ENCODE measurements at places on chromosomes 5 and 9. TPM values are rescaled to one million over a fixed set of nuclear protein-coding genes. Genes with fewer than 3 reads are reported as not detected.

Gene PDE6A
- total RNA-seq: 0.22 TPM

Gene MARCOL
- total RNA-seq: not detected

GRCh38 chr9:90124961-90125360 is 517.7 kb downstream of the DIRAS2 start:
- no peaks in the 10 kb centered on the region for H3K36me3 ChIP-seq
- H3K4me3 ChIP-seq: no peak overlapping the region
- peaks cover 14% of the 10 kb centered on the region for H3K4me1 ChIP-seq
- DNase-seq: no peak
- H3K27me3 ChIP-seq: no peaks in the 10 kb centered on the region

GRCh38 chr5:169335806-169336205 is 34.9 kb upstream of the SLIT3 start:
- no peaks in the 10 kb centered on the region for H3K4me1 ChIP-seq
- no peaks in the 10 kb centered on the region for H3K36me3 ChIP-seq
- no peak overlapping the region for H3K27ac ChIP-seq
- DNase-seq: no peak
- peaks cover 55% of the 10 kb centered on the region for H3K27me3 ChIP-seq

GRCh38 chr9:131865446-131866195 is 125.7 kb upstream of the RAPGEF1 start:
- H3K36me3 ChIP-seq: peaks cover 24% of the 10 kb centered on the region
- H3K4me1 ChIP-seq: no peaks in the 10 kb centered on the region
- H3K4me3 ChIP-seq: no peak overlapping the region
- no peak for DNase-seq
- no peaks in the 10 kb centered on the region for H3K27me3 ChIP-seq
- no peak overlapping the region for H3K27ac ChIP-seq

Gene IFNB1
- not detected for total RNA-seq

DNA sequence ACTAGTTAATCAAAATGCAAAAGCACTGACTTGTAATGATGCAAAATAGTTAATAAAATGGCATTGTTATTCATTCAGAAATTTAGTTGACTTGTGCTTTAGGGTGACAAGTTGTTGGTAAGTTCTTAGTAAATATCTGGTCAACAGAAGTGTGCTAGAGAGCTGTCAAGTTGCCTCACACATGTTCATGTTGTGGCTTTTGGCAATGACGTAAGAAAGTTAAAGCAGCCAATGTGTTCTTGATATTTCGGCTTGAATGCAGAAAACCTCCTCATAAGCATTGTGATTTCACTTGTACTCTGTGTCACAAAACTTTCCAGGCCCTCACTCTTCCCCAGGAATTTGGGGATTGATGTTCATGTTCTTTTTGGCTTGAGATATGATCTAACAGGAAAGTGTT is 626.7 kb downstream of the PRR16 start:
- no peaks in the 10 kb centered on the region for H3K27me3 ChIP-seq
- DNase-seq: no peak
- no peaks in the 10 kb centered on the region for H3K36me3 ChIP-seq
- H3K4me3 ChIP-seq: no peak overlapping the region

Gene SPINK7
- total RNA-seq: not detected

DNA sequence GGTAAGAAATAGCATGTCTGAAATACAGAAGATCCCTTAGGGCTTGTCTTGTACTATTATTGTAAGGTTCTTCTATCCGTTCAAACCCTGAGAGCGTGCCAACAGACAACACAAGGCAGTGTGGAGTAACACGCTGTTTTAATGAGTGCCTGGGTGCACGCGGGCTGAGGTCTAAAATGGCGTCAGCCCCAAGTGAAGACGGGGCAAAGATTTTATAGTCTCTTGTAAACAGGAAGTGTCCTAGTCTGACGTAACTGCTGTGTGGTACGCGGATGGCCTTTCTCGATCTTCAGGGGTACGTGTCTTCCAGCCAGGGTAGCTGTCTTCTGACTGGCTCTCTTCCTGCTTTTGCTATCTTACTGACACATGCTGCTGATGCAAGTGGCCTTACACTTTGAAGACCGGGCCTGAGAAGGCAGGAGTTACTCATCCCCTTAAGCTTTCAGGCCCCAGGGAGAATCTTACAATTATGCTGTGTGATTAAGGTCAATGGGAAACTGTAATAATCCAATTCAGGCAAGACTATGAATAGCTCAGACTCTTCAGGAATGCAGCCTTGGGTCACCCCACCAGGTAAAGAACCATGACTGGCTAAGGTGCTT is 1812.0 kb upstream of the CDH9 start:
- H3K27me3 ChIP-seq: no peaks in the 10 kb centered on the region
- H3K4me1 ChIP-seq: no peaks in the 10 kb centered on the region
- no peak overlapping the region for H3K4me3 ChIP-seq
- no peak for DNase-seq

Gene SLC34A3
- not detected for total RNA-seq

Gene CNTLN
- 3.5 TPM for total RNA-seq

GRCh38 chr9:33202552-33203201 is 35.5 kb upstream of the B4GALT1 start:
- no peaks in the 10 kb centered on the region for H3K27me3 ChIP-seq
- peaks cover 21% of the 10 kb centered on the region for H3K4me1 ChIP-seq
- peak overlapping the region; percentile 69 for H3K27ac ChIP-seq
- H3K36me3 ChIP-seq: no peaks in the 10 kb centered on the region
- peak; percentile 69 for DNase-seq
- H3K4me3 ChIP-seq: no peak overlapping the region

GRCh38 chr5:76742583-76742982 is 26.7 kb downstream of the F2R start:
- no peaks in the 10 kb centered on the region for H3K27me3 ChIP-seq
- H3K36me3 ChIP-seq: no peaks in the 10 kb centered on the region
- no peak for DNase-seq

Gene PCDHA6
- total RNA-seq: not detected

Gene OR1Q1
- total RNA-seq: not detected

DNA sequence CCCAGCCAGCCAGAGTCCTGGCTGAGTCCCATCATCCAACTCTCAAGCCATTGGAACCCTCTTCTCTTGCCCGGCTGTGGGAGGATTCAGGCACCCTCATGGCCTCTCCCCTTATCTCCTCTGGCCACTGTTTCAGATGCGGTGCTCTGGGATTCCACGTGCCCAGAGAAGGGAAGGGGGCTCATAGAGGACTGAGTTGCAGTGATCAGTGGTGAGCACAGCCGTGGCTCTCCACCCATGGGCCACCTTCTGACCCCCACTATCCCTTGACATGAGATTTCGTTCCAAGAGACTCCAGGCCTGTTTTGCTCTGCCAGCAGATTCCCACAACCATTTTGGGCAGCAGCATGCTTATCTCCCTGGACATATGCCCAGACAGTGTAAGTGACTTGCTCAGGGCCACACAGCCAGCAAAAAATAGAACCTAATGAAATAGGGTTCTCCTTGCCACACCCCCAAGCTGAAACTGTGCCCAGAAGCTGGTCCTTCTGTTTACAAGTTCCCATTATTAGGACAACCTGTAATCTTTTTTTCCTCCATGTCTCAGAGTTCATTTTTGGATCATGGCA is 2.7 kb downstream of the GPX3 start:
- peaks cover 40% of the 10 kb centered on the region for H3K36me3 ChIP-seq
- peak overlapping the region; percentile 97 for H3K27ac ChIP-seq
- H3K27me3 ChIP-seq: no peaks in the 10 kb centered on the region
- peak; percentile 75 for DNase-seq
- peaks cover 88% of the 10 kb centered on the region for H3K4me1 ChIP-seq

Gene IFNA14
- total RNA-seq: not detected

- no peaks in the 10 kb centered on the region for H3K27me3 ChIP-seq
- H3K27ac ChIP-seq: no peak overlapping the region
- no peaks in the 10 kb centered on the region for H3K36me3 ChIP-seq
- H3K4me3 ChIP-seq: no peak overlapping the region
Observed at GRCh38 chr9:72540348-72540873, 19.0 kb downstream of the TMC1 start.

- peak overlapping the region; percentile 96 for H3K4me3 ChIP-seq
- H3K36me3 ChIP-seq: no peaks in the 10 kb centered on the region
Observed at GRCh38 chr5:121963392-121963791, 1.6 kb downstream of the SRFBP1 start.

Gene IL5
- total RNA-seq: not detected

Gene PDCD1LG2
- 2.0 TPM for total RNA-seq

Gene ZBED3
- 7.8 TPM for total RNA-seq

Gene HAVCR2
- total RNA-seq: 3.1 TPM

DNA sequence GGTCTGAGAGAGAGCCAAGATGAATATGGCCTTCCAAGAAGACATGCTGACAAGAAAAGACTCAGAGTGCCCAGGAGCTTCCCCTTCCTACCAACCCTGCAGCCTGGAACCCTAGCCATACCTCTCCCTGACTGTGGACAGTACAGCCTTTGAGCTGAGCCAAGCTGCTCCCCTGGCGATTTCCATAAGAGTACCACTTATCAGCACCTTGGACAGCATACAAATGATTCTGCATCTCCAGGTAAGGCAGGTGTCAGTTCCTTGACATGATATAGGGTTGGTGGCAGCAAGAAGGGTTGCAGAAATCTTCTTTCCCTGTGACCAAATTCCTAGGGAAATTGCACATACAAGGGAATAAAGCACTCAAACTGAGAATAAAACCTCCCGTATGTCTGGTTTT is 58.3 kb downstream of the MFAP3 start:
- no peaks in the 10 kb centered on the region for H3K36me3 ChIP-seq
- DNase-seq: no peak
- H3K4me1 ChIP-seq: peaks cover 46% of the 10 kb centered on the region
- H3K27me3 ChIP-seq: no peaks in the 10 kb centered on the region
- H3K27ac ChIP-seq: no peak overlapping the region
- H3K4me3 ChIP-seq: no peak overlapping the region

Gene PFN3
- total RNA-seq: not detected

Gene ZDHHC12
- 6.3 TPM for total RNA-seq

DNA sequence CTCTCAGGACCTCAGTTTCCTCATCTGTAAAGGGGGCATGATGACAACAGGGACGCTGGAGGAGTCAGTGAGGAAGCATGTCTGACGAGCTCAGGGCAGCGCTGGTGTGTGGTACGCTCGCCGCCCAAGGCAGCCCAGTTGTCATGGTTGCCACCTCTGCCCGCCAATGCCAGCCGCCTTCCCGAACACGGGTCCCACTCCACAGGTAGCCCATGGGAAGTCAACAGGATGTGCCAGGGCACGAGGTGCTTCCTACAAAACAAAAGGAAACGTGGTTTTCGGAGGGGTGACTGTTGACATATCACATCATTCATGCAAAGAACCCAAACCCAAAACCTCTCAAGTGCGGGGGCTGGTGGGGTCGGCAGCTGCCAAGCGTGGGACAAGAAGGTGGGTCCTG is 58.1 kb downstream of the NEK6 start:
- peaks cover 8% of the 10 kb centered on the region for H3K4me1 ChIP-seq
- H3K4me3 ChIP-seq: no peak overlapping the region

- no peak for DNase-seq
- peaks cover 9% of the 10 kb centered on the region for H3K4me1 ChIP-seq
- no peak overlapping the region for H3K27ac ChIP-seq
- H3K27me3 ChIP-seq: no peaks in the 10 kb centered on the region
- no peak overlapping the region for H3K4me3 ChIP-seq
Observed at GRCh38 chr5:96530901-96531300, 97.9 kb upstream of the PCSK1 start.

Gene PKD2L2
- total RNA-seq: 0.16 TPM

DNA sequence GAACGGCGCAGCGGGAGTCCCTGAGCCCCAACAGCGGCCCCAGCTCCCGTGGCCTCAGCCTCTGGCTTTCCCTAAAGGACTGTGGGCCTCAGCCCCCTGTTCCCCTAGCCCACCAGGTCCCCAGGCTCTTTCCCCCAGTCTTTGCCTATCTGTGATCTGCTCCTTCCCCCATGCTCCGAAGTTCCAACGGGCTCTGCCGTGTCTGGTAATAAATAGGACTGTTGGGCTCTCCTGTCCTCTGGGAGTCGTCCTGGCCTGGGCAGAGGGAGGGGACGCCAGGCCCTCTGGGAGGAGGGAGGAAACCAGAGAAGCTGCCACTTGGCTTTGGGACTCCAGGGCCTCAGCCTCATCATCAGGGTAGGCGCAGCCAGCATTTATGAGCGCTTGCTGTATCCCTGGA is 28.1 kb downstream of the ADGRD2 start:
- DNase-seq: no peak
- H3K4me1 ChIP-seq: peaks cover 11% of the 10 kb centered on the region
- no peaks in the 10 kb centered on the region for H3K36me3 ChIP-seq
- peaks cover 99% of the 10 kb centered on the region for H3K27me3 ChIP-seq
- H3K4me3 ChIP-seq: peak overlapping the region; percentile 47
- H3K27ac ChIP-seq: no peak overlapping the region

GRCh38 chr9:38419181-38419580 is 5.1 kb downstream of the IGFBPL1 start:
- H3K27ac ChIP-seq: no peak overlapping the region
- no peak overlapping the region for H3K4me3 ChIP-seq
- no peak for DNase-seq
- H3K36me3 ChIP-seq: no peaks in the 10 kb centered on the region

DNA sequence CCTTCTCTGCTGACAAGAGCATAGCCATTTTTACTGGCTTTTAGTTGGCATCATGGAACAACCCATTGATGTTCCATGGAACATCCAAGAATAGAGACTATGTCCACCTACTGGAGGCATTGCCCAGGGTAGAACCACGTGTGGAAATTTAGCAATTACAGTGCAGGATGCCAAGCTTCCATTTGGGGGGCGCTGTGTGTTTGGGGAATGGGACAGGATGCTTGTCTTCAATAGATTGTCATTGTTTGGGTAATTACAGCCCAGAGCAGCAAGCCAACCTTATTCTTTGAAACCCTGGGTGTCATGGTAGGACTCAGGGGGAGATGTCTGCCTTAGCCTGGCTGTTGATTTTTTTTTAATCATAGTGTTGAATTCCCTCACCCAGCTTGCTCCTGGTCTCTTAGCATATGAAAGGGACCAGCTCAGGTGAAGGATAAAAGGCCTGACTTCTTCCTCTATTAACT is 171.1 kb downstream of the DOCK2 start:
- no peak for DNase-seq
- H3K27me3 ChIP-seq: peaks cover 61% of the 10 kb centered on the region
- no peak overlapping the region for H3K4me3 ChIP-seq
- H3K4me1 ChIP-seq: no peaks in the 10 kb centered on the region
- no peak overlapping the region for H3K27ac ChIP-seq

Gene KIF12
- total RNA-seq: not detected

DNA sequence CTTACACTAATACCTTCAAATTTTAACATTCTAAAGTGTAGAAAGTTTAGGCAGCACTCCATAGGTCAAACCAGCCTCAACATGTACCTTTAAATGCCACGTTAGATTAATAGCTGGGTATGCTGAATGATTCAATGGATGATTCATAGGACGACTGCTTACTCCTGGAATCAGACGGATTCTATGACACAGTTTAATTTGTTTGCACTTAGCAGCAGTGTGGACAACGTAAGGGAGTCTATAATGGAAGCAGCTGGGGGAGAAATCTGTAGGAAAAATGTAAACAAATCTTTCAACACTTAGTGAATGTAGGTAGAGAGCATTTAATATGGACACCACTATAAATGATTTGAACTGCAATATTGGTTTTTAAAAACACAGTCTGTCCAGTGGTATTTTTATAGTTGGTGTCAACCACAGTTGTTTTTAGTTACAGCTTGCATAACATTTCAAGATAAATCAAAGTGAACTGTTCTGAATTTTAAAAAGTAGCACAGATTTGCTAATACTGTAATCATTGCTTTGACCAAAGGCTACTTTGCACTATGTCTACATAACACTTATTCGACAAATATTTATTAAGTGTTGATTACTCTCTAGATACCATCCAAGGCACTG is 701.5 kb upstream of the MEF2C start:
- no peak for DNase-seq
- no peak overlapping the region for H3K4me3 ChIP-seq
- no peaks in the 10 kb centered on the region for H3K4me1 ChIP-seq
- H3K27ac ChIP-seq: no peak overlapping the region

Gene GRM6
- total RNA-seq: not detected

GRCh38 chr9:97413462-97413861 is 1.6 kb downstream of the TDRD7 start:
- no peaks in the 10 kb centered on the region for H3K27me3 ChIP-seq
- peak overlapping the region; percentile 96 for H3K4me3 ChIP-seq
- H3K4me1 ChIP-seq: peaks cover 25% of the 10 kb centered on the region
- no peaks in the 10 kb centered on the region for H3K36me3 ChIP-seq
- DNase-seq: no peak

Gene LCP2
- 3.9 TPM for total RNA-seq
